Right kidney (tissue), 9 donors: ENCODE measurements at places on chromosomes 3 and 15.

- no peak for DNase-seq
Measured at GRCh38 chr3:12380461-12380860, 91.6 kb downstream of the PPARG start.

DNA sequence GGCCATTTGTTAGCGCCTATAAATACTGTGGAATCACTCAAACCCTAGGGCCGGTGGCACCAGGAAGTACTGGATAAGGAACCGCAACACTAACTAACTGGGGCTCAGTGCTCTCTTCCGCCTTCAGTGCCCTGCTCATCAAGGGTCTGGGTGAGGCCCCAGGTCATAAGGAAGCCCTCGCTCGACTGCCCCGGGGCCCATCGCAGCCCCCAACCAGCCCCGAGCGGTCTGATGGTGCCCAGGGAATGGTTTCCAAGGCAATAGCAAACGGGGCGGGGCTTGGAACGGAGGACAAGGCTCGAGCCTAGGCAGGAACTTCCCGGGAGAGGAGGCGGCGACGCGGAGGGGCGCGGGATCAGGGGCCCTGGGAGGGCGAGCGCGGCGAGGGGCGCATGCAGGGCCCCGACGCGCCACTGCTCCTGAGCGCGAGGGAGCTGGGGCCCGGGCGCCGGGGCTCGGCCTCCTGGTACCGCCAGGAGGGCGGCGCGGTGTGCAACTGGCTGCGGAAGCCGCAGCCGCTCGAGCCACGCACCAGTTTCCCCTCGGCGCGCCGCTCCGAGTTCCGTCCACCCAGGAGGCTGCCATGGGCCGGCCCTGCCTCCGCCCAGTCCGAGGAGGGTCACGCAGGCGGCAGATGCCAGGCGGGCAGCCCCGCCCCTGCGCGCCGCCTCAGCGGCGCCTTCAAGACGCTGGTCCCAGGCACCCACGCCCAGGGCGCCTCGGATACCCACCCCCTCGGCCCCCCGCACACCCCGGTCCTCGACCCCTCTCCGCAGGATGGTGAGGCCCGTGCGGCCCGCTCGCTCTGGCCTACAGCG is at the start of gene TTLL3:
TTLL3 (plus strand) TSS at position 648 of the 818 bp plus-strand sequence. CDS start 400 bp downstream, outside the sequence.
- DNase-seq, result peak; percentile 80

DNA sequence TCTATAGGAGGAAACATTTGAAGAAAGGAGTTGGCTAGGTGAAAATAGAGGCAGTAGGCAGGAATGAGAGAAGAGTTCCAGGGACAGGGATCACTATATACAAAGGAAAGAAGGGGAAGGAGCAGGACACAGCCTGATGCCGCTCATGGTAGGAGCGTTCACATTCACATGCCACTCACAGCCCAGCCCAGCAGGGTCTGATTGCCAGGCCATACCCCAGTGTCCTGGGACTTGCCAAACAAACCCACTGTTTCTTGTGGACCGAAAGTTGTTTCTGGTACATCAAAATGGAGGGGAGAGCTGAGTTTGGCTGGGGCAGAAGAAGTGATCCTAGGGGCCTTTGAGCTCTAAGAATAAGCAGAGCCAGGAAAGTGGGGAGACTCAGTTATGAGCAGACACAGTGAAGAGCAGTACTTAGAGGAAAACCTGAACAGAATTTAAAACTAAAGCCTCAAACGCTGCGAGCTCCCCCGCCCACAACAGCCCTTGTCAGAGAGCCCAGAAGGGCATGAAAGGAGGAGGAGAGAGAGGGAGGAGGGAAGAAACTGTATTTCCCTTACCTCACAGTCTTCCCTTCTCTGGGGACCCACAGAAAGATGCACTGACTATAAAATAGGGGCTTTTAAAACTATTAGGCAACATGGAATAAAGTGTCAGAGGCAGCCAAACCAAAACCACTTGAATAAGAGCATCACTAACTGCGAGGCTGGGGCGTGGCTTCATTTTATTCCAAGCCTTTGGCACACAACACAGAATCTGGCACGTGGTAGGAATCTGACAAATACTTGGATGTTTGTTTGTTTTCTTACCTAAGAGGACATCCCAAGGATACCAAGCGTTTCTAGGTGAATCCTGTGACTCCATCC is 129.0 kb downstream of the RPL22L1 start:
- DNase-seq, result no peak

GRCh38 chr15:54660356-54660755 is 536.4 kb downstream of the RSL24D1 start:
- no peak for DNase-seq

DNA sequence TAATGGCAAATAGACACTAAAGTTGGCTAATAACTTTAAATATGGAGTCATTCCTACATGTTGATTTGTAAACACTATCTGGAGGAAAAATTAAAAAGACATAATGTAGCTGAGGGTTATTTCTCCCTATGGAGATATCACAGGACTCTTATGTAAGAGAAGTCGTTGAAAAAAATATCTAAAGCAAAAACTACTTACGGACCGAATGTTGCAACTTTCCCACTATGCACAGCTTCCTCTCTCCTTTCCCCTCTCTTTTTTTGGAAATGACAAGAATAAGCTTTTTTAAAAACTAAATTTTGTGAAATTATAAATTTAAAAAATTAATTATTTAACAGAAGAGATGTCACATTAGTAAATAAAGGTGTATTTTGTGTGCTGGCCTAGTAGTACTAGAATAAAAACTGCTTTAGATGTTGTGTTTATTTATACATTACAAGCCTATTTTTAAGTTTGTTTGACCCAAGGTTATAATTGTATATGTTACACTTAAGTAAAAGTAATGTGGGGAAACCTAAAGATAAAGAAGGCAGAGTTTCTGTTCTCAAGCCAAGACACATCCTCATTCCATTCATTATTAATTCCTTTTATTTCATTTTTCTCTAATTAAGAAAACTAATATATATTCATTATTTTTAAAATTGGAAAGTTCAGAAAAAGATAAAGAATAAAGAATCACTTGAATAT is 20.7 kb upstream of the PPARG start:
- DNase-seq, result no peak

DNA sequence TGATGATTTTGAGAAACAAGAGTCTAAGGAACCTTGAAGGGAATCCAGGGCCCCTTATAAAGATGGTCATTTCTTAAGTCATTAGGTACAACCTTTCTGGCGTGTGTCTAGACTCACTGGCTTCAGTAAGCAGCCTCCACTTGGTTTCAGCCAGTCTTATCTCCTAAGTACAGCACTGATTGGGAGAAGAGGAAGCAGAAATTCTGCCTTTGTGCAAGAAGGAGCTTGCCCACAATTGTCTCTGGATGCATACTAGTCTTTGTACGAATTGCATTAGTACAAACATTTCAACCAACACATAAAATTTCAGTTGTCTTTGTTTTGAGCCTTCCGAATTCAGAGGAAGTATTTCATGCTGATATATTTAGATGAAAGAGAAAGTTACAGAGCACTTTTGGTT is 139.4 kb downstream of the SLCO3A1 start:
- DNase-seq, result no peak
